COLO829 (cell line): ENCODE measurements at places on chromosomes 11 and 22.

GRCh38 chr22:24319451-24319850 is 48.8 kb downstream of the SPECC1L start:
- DNase-seq, result no peak

- DNase-seq, result no peak
Observed at GRCh38 chr22:41383085-41383484, 1.3 kb downstream of the TEF start.

- DNase-seq, result no peak
Observed at GRCh38 chr11:121070951-121071845, 29.8 kb upstream of the TECTA start.

DNA sequence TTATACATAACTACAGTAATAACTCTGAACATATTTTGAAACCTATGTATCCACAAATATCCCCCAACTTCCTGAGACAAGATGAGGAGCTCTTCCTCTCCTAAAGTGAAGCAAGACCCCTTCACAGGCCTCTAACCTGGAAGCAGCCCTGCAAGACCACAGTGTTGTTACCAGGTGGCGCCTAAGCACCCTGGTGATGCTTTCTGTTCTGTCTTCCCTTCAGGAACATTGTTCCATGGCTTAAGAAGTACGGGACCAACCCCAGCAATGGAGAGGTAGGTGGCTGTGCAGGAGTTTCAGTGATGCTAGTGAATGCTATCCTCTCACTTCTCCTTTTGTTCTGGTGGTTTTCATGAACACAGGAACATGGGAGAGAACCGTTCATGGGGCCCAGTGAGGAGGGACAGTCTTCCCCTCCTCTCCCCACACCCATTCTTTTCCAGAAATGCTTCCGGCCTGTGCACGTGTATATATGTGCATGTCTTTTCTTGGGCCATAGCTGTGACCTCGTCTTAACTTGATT is 6.4 kb downstream of the PPIL2 start:
- DNase-seq, result no peak

DNA sequence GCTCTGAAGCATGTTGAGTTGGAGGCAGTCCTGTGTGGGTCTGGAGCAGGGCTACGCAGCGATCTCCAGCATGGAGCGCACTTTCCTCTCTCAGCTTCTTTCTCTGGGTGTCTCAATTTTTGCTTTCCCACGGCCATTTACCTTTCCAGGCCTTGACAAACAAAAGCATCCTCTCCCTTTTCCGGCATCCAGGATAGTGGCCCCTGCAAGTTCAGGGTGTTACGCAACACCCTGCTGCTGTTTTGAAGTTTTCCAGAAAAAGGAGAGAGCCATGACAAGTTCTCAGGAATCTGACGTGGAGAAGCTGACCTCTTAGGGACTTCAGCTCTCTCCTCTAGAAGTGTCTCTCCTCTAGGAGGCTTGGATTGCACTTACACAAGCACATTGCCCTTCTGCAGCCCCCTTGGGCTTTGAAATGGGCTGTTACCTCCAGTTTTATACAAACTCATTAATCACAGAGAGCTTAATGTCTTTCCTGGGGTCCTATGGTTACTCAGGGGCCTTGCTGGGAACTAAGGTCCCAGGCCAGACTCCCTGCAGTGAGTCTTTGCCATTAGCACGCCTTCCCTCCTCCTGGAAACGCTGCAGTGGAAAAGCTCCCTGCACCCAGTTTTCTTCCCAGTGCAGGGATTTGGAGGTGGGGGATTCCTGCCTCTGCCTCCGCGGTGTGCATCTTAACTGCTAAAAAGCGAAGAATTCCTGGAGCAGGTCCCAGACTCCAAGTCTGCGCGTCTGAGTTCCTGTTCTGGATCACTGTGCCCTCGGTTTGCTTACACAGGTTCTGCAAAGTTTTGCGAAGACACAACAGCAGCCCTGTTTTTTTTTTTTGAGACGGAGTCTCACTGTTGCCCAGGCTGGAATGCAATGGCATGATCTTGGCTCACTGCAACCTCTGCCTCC is 80.4 kb downstream of the BARX2 start:
- no peak for DNase-seq
